ENCODE measurements at places on chromosomes 3 and 15. TPM values are rescaled to one million over a fixed set of nuclear protein-coding genes. Genes with fewer than 3 reads are reported as not detected.

MAP6D1 gene
- total RNA-seq, result 2.6 TPM

PIK3R4 gene
- total RNA-seq, result 29.0 TPM

DNA sequence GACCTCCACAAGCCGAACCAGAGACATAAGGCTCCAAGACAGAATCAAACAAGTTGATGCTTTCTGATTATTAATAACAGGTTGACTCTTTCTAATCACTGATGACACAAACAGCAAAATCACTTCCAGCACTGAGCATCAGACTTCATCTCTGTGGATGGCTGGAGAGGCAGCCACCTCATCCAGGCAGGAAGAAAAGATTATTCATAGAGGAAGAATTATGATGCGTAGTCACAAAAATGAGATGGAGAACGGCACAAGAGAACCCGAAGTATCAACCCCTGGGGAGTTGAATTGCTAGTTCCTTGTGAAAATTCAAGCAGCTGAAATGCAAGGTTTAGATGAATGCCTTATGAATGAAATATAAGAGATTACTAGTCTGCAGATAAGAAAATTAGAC is 49.9 kb upstream of the LMCD1 start:
- DNase-seq, result no peak

DNA sequence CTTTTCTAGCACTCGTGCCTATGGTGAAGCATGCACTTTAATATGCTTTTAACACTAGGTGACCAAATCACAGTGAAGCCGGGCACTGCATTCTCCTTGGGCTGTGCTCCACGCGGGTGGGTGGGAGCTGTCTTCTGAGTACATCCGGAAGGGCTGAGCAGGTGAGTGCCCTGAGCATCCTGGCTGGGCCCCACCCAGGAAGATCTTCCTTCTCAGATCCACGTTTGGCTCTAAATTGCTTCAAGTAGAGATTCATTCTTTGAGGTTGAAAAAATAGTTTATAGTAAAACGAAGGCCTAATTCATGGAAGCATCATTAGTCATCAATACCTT is 73.9 kb upstream of the BLM start:
- no peak for DNase-seq

LTF gene
- total RNA-seq, result 0.20 TPM

CD80 gene
- 0.62 TPM for total RNA-seq

- no peak for DNase-seq
Observed at GRCh38 chr15:45091576-45091975, 22.4 kb downstream of the DUOX2 start.

GRCh38 chr3:4398941-4399245 is 68.2 kb downstream of the SUMF1 start:
- DNase-seq, result no peak

DNA sequence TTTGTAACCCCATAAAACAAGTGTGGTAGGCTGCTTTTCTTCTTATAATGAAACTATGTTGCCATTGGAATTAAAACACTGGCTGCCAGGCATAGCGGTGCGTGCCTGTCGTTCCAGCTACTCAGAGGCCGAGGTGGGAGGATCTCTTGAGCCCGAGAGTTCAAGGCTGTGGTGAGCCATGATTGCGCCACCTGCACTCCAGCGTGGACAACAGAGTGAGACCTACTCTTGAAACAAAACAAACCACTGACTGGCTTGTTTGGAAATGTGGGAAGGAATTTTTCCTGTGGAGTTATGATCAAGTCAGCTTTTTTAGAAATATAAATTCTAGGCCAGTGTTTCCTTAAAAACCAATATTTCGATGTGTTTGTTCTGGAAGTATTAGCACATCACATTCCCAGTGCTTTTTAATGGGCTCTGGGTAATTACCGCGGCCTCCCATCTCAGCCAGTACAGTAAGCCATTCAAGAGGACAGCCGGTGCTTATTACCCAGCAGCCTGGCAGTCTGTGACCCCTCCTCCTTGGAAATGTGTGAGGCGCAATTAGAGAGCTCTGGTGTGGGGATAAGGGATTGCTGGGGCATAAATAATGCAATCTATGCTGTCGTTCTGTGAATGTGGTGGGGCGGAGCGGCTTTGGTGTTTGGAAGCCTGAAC is 58.3 kb upstream of the TRAK1 start:
- DNase-seq, result no peak

DNA sequence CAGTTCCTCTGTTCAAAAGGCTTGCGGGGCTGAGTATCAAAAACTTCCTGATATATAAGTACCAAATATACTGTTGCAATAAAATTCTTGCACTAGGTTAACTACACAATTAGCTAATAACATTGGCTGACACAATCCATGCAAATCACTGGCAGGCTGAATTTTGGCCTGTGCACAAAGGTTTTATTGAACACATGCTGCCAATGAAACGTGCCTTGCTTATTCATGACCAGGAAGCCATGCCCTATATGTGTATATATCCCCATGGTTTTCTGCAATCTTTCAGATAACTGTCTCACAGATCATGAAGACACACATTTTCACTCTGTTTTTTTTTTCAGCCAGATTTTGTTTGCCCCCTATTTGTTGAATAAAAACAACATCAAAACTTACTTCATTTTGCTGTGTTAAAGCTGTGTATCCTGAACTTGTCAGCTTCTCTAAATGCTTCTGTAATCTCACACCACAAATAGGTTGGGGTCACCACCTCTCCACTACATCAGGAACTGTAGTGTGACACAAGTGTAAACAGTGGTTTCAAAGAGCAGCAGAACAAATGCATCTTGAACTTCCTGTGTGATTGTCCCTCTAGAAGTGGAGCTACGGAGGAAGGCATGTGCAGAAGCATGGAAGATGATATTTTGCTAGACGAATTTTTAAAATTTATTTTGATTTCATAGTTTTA is 920.7 kb upstream of the NR2F2 start:
- no peak for DNase-seq

DNA sequence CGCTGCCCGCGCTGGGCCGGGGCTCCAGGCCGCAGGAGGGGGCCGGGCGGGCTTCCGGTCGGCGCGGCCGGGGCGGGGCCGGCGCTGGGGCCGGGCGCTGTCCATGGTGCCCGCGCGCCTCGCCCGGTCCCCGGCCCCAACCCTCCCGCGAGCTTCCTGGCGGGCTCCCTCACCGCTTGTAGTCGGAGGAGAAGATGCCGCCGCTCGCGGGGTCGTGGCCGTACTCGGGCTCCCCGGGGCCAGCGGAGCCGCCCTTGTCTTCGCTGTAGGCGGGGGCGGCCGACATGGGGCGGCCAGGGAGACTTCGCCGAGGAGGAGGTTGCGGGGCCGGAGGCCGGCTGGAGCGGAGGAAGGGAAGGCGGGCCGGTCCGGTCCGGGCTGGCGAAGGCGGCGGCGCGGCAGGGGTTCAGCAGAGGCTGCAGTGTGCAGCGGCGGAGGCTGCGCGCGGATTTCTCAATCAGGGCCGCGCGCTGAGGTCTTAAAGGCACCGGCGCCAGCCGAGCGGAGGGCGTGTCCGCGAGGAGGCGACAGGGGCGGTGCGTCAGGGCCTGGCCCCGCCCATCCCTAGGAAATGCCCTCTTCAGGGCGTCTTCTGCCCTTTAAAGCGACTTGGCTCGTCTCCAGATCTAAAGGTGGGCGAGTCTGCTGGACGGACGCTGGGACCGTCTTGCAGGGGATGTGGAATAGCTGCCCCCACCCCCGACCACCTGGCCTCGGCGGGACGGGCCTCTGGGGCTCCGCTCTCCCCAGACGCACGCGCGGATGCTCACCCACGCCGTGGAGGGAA is at the start of gene AP3B2:
AP3B2 (minus strand) TSS at position 455 of the 787 bp plus-strand sequence; CDS start at position 286, 169 bp downstream.
- DNase-seq, result peak; percentile 89

GREM1 gene
- not detected for total RNA-seq

DNA sequence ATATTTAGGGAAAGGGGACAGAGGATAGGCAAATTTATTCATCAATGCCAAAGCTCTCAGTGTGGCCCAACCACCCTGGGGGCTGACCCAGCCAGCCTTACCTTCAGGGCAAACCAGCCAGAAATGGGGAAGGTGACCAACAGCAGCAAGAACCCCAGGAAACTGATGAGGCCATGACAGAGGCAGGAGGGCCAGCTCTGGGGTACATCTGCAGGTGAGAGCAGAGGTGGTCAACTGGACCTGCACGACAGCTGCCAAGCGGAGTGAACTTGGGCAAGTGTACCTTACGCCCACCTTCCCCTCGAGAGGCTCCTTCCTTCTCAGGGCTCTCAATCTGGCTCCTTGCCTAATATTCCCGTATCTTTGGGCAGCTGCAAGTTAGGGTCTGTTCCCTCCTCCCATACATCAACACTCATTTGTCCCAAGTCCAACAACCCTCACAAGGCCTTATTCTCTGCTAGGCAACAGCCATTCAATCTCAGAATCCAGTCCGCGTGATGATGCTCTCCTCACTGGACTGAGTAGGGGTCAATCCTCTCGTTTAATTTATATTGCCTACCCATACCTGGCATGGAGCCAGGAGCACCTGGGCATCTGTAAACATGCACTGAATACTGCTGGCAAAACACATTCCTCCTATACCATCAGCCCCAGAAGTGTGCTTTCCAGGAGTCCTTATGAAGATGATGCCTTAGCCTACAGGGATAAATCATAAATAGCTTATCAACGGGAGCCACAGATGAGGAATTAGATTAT is 1.7 kb downstream of the STOML1 start:
- DNase-seq, result no peak

DNA sequence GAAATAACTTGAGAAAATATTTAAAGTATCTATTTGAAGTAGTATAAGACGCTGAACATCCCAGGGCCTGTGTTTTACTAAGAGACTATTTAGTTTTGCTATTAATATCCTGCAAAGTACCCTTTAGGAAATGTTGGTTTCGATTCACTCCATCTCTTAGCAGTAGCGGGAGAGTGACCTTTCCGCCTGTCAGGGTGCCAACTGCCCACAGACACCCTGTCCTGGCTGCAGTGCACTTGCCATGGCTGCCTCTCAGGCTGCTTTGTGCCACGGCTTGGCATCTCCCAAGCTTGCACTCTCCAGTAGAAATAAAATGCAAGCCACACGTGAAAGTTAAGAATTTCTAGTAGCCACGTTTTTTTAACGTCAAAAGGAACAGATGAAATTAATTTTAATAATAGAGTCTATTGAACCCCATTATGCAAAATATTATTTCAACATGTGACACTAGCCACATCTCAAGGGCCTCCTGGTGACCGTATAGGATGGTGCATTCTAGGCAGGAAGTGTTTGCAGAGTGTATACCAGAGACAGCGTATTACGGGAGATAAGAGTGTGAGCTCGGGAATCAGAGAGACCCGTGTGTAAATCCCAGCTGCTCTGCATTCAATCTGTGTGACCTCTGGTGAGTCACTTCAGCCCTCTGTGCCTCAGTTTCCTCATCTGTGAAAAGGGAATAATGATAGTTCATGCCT is 19.8 kb downstream of the ADAMTS9 start:
- DNase-seq, result no peak

PPP1R14D gene
- total RNA-seq, result not detected

TRIM59 gene
- 22.6 TPM for total RNA-seq

DNA sequence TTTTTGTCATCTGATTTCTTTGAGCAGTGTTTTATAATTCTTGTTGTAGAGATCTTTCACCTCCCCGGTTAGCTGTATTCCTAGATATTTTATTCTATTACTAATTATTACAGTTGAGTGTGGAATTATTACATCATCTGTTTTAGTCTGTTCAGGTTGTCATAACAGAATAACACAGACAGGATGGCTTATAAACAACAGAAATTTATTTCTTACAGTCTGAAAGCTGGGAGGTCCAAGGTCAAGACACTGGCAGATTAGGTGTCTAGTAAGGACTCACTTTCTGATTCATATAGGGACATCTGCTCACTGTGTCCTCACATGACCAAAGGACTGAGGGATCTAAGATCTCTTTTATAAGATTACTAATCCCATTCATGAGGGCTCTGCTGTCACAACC is 121.3 kb upstream of the THBS1 start:
- DNase-seq, result no peak

NTRK3 gene
- total RNA-seq, result 1.2 TPM

- no peak for DNase-seq
Observed at GRCh38 chr3:118116991-118117390, 917.7 kb downstream of the IGSF11 start.

WDR93 gene
- not detected for total RNA-seq

DNA sequence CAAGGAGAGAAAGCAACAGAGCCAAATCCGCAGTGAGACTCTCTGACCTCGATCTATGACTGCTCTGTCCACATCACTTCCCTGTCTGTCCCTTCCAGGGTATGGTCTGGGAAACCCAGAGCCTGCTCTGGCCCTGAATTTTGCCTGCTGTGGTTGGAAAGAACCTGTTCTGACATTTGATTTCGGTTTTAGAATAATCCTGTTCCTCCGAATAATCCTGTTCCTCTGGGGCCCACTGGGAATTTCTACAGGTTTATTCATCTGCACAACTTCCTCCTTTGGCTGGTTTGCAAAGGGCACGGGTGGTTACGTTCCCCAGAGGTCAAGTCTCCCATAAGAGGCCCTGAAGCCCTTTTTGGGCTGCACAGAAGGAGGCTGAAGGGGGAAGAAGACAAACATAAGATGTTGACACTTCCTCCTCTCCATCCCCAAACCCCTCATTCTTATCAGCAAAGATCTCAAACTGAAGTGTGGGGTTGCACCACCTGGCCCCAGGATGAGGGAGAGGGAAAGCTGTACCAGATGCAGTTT is 10.6 kb downstream of the LAMP3 start:
- DNase-seq, result no peak

DNA sequence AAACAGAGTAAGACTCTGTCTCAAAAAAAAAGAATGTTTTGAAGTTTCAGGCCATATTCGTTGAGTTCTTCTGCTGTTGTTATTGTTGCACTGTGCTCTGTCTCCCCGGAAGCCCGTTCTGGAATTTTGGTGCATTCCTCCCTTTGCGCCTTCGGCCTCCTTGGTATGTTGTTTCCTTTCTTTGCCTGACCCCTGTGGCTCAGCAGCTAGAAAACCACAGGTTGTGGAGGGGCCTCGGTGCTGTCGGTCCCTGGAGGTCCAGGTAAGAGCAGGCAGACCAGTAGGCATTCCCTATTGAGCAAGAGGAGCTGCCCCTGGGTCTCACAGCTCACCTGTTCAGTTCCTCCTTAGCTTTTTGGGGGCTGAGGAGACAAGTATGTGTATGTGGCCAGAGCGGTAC is 51.0 kb upstream of the DLG1 start:
- no peak for DNase-seq

DNA sequence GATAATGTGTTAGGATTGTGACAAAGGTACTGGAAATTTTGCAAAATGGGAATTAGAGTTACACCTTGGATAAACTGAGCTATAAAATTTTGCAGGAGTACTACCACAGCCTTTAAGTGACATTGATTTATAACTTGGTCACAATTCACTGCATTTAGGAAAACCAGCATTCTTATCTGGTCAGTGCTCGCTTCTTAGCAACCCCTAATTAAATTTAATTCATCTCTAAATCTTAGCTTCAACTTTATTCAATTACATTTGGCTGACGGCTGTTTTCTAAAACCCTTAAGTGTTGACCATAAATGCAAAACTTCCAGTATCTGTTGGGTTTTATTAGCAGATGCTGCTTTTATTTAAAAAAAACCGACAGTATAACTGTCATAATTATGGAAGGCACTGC is 31.3 kb downstream of the TFRC start:
- DNase-seq, result no peak

DNA sequence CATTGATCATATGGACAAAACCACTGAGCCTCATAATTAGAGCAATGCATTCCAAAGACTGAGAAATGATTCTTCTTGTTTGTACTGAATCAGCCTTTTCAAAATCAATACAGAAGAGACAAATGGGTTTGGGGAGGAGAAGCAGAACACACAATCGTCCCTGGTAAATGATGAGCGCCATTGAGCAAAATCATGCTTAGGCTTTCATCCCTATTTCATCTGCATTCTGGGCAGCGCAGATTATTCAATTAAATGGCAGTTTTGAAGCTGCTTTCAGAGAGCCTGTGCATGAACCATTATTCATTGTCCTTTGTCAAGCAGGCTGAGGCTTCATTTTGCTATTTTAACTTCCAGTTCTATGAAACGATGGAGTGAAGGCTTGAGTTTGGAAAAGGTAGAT is 371.9 kb downstream of the CACNA2D3 start:
- no peak for DNase-seq

Measured in natural killer cell treated with Interleukin-12 subunit alpha and Interleukin-12 subunit beta and Interleukin-15 and Interleukin-18, amount 100 ng/mL, for 72 hours (primary cell).